ENCODE measurements at places on chromosomes 1 and 21. TPM values are rescaled to one million over a fixed set of nuclear protein-coding genes. Genes with fewer than 3 reads are reported as not detected.

Gene RSPO1
- not detected for total RNA-seq

Gene IL20
- not detected for total RNA-seq

Gene CR2
- not detected for total RNA-seq

Gene FCRL1
- not detected for total RNA-seq

Gene KRTAP19-3
- not detected for total RNA-seq

Gene ST6GALNAC5
- not detected for total RNA-seq

Gene INSRR
- not detected for total RNA-seq

Gene TMPRSS3
- total RNA-seq: not detected

Gene TEX38
- total RNA-seq: not detected

Gene DAB1
- not detected for total RNA-seq

Gene OR10K2
- not detected for total RNA-seq

Gene KRTAP20-2
- not detected for total RNA-seq

Gene MYBPH
- not detected for total RNA-seq

Gene CYYR1
- total RNA-seq: 22.7 TPM

Gene HORMAD1
- total RNA-seq: not detected
